Skin of body (tissue), 3 donors: ENCODE measurements at places on chromosomes 4 and X.

GRCh38 chr4:26412381-26413372, 77.6 kb downstream of the CCKAR start:
- no peak for DNase-seq

DNA sequence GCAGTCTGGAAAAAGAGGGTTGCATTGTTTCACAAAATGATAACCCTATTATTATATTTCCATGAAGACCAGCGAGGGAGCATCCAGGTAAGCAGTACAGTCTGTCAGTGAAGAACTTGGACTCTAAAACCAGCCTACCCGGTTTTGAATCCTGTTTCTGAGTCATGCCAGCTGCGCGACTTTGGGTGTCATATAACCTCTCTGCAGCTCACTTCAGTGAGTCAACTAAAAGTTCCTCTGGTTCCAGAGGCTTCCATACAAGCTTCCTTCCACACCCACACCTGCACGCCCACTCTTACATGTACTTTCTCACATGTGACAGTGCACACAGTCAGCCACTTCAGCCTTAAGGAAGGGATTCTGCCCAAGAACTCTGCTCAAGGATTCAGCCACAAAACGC, 49.8 kb upstream of the PRPS2 start:
- DNase-seq = no peak

- no peak for DNase-seq
Observed at GRCh38 chr4:157219711-157220370, 687 bp upstream of the GRIA2 start.

GRCh38 chr4:95188701-95189370, 359.9 kb downstream of the UNC5C start:
- DNase-seq = no peak

DNA sequence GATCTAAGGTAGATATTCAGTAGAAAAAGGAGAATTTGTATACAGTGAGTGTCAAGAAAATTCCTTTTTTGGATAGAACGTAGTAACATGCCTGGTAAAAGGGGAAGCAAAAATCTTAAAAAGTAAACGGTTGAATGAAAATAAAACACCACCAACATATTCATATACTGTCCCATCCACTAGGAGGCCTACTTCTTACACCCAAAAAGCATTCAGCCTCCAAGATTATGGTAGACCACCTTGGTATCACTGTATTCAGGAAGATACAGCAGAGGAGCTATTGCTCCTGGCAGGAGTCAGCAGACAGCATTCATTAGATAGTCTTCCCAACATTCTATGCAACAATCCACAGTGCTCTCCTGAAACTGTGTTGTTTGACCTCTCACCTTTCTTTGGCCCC, 274.6 kb upstream of the MAGEB2 start:
- no peak for DNase-seq

- no peak for DNase-seq
Observed at GRCh38 chr4:15868111-15868510, 70.4 kb downstream of the FGFBP1 start.

GRCh38 chr4:126954537-126955291, 678.0 kb upstream of the INTU start:
- no peak for DNase-seq

DNA sequence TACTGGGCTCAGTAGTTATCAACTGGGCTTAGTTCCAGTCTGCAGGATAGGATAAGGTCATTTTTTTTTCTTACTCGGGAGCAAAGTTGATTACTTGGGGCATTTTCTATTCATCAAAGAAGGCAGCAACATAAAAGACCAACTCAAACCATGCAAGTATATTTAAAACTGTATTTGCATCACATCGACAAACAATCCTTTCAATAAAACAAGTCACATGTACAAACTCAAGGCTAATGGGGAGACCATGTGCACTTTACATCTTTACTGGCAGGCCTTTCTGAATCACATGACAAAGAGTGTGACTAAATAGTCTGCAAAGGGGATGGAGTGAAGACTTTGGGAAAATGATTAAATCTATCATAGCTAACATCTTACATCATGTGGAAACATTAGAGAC, 610.4 kb upstream of the BOD1L1 start:
- DNase-seq = no peak

- DNase-seq = no peak
Observed at GRCh38 chr4:25160714-25161592, 704 bp upstream of the SEPSECS start.

- DNase-seq = no peak
Observed at GRCh38 chrX:10971759-10972158, 139.4 kb upstream of the HCCS start.

- no peak for DNase-seq
Observed at GRCh38 chr4:138685316-138685715, 330.3 kb upstream of the NOCT start.

GRCh38 chr4:92111493-92111892, 192.3 kb upstream of the GRID2 start:
- no peak for DNase-seq

DNA sequence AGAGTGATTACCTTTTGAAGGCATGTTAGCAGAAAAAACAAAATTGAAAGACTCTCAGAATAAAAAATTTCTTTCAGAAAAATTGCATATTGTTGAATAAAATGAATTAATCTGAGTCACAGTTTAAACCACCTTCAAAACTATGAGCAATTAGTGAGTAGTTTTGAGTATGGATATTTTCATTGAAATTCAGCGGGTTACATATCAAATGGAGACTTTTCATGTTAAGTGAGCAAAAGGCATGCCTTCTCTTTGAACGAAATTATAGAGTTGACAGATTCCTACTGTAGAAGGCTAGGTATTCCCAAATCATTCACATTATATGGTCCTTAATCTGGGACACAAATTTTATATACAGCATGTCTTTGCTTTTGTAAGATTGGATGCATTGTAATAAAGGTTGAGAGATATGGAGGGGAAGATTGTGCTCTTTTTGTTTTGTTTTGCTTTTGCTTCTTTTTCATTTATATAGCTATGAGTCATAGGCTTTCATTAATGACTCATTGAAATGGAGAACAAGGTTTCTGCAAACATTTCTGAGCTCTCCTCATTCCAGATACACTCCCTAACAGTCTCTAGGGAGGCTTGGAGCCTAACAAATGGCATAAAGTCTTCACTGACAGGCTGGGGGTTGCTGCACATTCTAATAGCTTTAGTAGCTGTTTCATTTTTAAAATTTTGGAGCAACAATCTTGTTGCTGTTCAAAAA, 21.6 kb downstream of the PCDH18 start:
- peak; percentile 81 for DNase-seq

DNA sequence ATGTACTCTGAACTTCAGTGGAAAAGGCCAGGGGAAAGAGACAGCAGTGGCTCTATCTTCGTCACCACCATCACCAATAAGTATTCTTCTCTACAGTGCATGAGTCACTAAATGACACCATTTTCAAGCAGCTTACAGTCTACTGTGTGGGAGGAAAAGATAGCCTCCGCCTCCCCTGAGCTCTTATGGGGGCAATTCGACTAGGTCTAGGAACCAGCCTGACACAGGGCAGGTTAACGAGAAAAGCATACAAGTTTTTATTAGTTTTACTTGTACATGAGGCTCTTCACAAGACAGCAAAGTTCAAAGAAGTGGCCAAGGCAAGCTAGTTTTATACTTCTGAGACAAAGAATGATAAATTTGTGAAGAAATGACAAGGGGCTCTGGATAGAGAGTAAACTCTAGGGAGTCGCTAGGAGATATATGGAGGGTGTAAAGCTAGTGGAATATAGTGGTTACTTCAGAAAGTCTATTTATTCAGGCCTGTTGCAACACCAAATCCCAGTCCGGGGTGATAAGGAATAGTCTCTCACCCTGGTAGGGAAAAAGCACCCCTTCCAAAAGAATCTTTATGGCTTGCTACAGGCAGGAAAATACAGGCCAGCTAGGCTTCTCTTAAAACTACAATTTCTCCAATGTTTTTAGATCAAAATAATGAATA, 49.7 kb downstream of the SCD5 start:
- no peak for DNase-seq

DNA sequence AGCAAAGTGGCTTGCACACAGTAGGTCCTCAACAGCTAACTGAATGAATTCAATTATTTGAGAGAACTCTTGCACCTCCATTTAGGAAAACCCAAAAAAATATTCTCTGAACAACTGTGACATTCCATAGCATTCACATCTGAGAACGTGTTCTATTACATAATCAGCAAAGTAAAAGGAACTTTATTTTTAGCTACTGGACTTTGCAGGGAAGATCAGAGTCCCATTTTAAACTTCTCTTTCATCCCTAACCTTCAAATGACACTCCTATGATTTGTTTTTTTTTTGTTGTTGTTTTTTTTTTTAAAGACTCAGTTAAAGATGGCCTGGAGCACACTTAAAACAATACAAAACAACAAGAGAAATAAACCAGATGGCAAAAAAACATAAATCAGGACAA, 30.9 kb downstream of the RAI2 start:
- DNase-seq = no peak

GRCh38 chr4:77072195-77072753, 3.5 kb downstream of the CCNI start:
- DNase-seq = no peak

GRCh38 chr4:121998024-121998423, 46.2 kb upstream of the TRPC3 start:
- no peak for DNase-seq

GRCh38 chr4:153683763-153684181, 308 bp upstream of the TLR2 start:
- DNase-seq = no peak
